ENCODE measurements at places on chromosomes 3 and 15.

GRCh38 chr3:118168175-118168574, 866.5 kb downstream of the IGSF11 start:
- no peak for DNase-seq

- DNase-seq, result peak; percentile 54
These were observed at the start of gene FEM1B for GRCh38 chr15:68277603-68278344. Gene FEM1B (plus strand): TSS chr15:68277745. CDS start chr15:68278418, 673 bp downstream.

GRCh38 chr3:160376681-160377080, 22.3 kb downstream of the IFT80 start:
- no peak for DNase-seq

DNA sequence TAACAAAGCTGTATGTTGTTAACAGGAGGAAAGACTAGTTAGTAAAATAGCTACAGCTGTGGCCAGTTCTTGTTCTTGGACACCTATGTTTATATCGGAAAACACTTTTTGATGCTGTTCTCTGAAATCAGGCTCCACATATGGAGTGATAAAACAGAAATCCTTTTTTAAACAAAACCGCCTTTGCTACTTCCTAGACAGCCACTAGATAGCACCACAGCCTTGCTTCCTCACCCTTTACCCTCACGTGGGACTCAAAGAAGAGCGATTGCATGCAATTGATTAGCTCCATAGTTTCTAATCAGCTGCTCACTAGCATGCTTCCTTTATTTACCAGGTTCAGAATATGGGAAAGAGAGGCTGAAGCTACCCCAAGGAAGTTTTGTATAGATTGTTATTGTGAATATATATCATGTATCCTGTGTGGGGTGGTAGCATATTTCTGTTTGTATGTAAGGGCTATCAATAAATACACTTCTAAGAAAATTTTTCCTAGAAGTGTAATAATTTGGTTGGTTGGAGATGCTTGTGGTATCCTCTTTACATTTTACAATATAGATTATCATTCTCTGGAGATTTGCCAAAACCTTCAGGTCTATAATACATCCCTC, 4.3 kb upstream of the MTFMT start:
- DNase-seq, result no peak

DNA sequence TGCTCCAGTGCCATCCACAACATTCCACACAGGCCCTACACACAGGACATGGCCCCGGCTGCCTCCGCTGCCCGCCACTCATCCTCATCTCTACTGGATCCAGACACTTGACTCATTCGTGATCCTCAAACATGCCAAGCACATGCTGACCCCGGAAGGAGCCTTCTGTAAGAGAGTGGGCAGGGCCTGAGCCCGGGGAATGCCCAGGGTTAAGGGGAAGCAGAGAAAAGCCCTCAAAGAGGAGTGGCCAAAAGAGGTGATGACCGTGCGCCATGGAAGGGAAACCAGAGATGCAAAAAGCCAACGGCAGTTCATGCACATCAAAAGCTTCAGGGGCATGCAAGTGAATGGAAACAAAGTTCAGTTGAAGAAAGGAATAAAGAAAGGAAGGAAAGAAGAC, 46.1 kb downstream of the RFTN1 start:
- DNase-seq, result no peak

DNA sequence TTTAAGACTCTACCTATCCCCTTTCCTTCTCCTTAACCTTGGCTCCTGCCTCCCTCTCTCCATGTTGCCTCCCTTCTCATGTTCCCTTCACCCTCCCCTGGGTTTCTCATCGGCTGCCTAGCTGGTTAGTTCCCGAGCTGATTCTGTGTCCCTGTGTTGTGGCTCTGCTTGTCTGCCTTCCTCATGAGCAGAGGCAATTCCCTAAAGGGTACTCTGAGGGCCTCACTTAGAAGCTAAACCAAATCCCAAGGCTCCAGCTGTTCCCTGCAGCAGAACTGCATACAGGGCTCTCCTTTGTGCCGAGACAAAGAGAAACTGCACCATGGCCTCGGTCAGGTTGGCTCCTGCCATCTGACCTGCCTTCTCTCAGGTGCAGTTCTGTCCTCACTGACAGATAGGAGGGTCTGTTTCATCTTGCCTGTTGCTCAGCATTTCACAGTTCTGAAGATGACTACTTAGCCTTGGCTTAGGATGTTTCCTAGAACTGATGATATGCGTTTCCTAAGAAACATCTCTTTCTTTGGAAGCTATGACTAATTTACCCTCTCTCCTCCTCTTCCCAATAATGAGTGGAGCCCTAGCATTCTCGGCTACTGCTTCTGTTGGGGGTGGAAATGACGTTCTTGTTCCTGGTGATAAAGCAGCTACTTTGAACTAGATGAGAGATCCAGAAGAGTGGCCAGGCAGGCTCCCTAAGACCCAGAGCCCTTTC, 27.1 kb downstream of the DUOX1 start:
- DNase-seq, result no peak

DNA sequence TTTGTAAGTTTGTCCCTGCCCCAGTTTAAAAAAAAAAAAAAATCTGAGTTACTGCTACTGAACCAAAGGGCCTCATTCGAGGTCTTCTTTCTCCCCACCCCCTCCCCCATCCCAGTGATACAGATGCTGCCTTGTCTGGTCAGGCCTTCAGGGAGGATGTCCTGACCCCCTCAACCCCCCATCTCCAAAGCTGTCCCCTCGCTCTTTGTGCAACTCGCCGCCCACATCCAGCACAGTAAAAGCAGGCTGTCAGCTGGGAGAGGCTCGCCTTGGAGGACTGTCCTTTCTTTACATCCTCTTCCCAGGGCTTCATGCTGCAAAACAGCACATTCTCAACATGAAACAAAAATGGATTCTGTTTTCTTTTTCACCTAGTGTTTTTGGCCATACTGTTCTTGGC, 133.4 kb downstream of the VGLL4 start:
- no peak for DNase-seq
